ENCODE measurements at places on chromosomes 11 and 22. TPM values are rescaled to one million over a fixed set of nuclear protein-coding genes. Genes with fewer than 3 reads are reported as not detected.

Gene PHLDB1
- 47.8 TPM for total RNA-seq

DNA sequence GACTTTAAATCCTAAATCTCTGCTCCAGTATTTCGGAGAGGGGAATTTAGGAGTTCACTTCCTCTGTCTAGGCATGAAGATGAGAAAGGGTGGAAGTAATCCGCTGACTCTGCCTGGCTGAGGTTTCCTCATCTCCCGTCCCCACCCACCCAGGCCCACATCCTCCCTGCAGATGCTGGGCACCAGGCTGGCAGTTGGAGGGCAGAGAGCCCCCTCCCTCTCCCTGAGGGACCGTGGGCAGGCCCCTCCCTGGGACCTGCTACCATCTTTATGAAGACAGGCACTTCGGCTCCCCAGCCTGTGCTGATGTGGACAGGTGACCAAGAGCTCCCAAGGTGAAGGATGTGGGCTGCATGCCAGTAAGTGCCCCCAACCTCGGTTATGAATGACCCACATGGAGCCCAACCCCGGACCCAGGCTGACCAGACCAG is 6.7 kb downstream of the CASTOR1 start:
- DNase-seq: no peak

GRCh38 chr11:63760487-63761079 is 8.0 kb downstream of the ZFTA start:
- DNase-seq: no peak

- peak; percentile 64 for DNase-seq
Measured at GRCh38 chr11:60345489-60345888, 18.4 kb downstream of the MS4A6E start.

Gene SOX10
- not detected for total RNA-seq

Gene PLAAT2
- 0.14 TPM for total RNA-seq

- DNase-seq: no peak
Measured at GRCh38 chr11:119785131-119785530, 56.1 kb upstream of the NECTIN1 start.

DNA sequence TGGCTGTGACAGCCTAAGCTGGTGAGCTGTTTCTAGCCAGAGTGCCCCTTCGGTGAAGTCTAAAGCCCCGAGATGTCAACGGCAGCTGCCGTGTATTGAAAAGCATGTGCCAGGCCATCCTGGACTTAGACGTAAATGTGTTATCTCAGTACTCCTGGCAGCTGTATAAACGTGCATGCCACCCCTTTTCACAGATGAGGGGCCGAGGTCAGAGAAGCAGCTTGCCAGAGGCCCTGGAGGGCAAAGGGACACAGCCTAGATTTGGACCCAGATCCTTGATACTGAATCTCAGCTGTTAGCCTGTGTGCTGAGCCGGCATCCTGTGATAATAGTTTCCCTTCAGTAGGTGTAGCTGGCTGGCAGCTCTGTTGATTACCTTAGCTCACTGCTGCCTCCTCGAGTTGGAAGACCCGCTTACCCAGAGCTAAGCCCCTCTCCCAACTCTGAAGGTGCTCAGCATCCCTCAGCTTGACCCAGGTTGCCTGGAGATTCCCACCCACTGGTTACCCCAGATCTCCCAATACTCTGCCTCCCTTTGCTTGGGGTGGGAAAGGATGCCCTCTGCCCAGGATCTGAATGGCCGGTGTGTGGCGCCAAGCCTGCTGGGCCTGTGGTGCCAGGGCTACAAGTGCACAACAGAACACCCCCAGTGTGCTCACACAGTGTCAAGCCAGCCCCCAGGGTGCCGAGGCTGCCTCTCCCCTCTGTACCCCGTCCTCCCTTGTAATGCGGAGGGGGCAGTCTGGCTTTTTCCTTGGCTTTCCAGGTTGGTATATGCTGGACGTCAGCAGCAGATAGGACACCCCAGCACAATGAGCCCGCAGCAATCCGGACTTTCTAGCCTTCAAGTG is 59.8 kb upstream of the WNT7B start:
- DNase-seq: peak; percentile 77

- DNase-seq: no peak
Measured at GRCh38 chr22:44468973-44469372, 29.1 kb downstream of the RTL6 start.

DNA sequence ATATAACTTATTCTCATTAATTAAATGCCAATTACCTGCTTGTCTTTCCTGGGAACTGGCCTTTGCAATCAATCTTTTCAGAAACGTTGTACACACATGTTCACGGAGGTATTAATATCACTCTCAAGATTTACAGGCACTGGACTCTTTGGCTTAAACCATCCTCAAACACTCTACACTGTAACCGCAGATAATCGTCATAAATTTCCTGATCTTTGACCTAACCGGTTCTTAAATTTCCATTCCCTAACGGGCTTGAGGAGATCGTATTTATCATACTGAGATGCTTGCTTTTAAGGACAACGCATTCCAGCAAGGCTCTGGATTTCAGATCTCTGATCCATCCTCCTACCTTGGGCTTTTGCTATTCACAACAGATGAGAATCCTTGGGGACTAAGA is 72.8 kb downstream of the ARL14EP start:
- DNase-seq: no peak

Gene FXYD6
- 1.1 TPM for total RNA-seq

Gene OR52E8
- not detected for total RNA-seq

DNA sequence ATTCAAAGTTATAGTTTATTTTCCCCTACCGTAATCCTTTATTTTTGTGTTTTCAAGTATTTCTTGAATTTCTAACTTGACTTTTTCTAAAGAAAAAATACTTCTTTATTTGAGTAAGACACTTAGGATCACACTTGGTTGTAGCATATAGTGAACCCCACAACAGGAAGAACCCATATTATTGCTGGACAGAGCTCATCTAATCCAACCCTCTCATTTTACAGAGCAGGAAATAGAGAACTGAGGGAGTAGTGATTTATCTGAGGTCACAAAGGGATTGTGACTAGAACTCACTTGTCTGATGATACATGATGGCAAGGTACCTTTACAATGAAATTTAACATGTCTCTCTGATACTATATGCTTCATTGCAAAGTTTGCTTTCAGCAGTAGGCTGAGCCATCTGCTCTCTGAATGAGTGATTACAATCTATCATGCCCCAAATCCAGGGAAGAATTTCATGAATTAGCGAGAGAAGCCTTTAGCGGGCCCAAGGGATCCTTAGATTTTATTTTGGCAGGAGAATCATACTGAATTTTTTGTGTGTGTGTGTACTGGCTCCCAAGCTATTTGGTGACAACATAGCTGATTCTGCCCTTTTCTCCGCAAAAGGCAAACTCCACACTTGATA is 9.8 kb downstream of the SLC17A6 start:
- no peak for DNase-seq

DNA sequence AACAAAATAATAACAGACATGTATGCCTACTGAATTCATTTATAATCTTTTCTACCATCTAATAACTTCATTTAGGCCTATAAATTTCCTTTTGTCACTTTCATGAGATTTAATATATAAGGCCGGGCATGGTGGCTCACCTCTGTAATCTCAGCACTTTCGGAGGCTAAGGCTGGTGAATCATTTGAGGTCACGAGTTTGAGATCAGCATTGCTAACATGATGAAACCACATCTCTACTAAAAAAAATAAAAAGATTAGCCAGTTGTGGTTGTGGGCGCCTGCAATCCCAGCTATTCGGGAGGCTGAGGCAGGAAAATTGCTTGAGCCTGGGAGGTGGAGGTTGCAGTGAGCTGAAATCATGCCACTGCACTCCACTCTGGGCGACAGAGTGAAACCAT is 14.2 kb upstream of the NTM start:
- DNase-seq: no peak

DNA sequence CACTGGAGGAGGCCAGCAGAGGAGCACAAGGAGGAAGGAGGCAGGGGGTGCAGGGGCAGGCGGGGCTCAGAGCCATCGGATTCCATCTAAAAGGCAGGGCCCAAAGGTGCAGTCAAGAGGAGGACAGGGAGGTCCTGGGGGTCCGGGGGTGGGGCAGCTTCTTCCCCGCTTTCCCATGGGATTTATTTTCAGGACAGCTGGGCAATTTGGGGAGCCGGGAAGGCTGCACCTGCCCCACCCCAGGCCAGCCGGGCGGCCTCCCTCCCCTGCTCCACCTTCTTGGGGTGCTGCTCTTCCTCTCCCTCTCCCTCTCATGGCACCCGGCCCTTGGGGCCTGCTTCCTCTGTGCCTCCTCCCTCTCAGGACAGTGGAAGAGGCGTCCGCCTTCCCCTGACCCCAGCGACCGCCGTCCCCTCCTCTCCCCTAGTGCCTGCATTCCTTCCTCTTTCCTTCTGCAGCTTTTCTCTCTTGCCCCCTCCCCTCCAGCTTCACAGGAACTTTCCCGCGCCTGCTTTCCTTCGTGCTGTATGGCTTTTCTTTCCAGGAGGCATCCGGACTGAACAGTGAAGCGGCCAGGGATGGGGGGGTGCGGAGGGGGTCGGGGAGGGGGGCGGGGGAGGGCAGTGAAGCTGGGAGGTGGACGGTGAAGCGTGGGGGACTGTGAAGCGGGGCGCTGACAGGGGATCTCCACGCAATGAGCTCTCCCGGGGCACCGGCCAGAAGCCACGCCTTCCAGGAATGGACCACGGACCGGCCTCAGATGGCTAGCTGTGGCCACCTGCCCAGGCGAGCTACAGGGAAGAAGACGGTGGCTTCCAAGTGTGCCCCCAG is 26.9 kb downstream of the APOBEC3H start:
- no peak for DNase-seq

Gene ALDH3B1
- 0.68 TPM for total RNA-seq

- DNase-seq: no peak
Measured at GRCh38 chr11:72776844-72777754, 16.7 kb downstream of the STARD10 start.

DNA sequence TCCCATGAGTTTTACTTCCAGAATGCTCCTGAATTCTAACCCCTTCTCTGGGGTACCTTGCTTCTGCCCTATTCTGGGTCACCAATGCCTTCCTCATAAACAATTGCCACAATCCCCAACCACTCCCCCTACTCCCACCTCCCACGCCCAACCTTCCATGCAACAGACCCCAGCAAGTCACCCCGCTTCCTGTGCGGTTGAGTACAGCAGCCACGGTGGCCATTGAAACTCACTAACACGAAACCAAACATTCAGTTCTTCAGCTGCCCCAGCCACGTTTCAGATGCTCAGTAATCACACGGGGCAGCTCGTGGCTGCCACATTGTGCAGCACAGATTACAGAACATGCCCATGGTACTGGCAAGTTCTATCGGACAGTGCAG is 3.7 kb upstream of the BCR start:
- no peak for DNase-seq

DNA sequence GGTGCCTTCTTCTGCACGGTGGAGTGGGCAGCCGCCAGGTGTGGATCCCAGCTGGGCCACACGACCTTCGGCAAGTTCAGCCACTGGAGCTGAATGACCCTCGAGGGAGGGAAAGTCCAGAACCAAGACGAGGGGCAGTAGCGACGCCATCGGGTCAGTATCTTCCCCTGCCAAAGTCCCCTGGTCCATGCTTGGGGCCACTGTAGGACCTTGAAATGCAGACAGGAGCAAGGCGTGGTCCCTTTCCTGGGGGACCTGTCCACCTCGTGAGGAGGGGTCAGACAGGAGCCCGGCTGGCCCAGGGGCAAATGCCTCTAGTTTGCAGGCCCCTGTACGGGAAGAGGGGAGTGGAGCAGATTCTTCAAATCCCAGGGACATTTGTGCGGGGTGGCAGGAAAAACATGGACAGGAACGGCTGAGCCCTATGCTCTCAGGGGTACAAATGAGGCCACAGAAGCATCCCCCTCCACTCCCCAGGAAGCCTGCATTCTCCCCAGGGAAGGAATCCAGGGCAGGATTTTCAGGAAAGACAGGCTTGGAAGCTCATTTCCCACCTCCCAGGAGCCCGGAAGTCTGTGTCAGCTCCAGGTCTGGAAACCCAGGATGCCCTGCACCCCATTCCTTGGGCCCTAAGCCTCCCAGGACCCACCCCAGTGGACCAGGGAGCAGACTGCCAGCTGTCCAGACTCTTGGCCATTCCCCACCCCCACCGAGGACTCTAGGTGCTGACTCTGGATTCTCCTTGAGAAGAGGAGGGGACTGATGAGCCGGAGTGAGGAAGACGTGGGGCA is 6.6 kb downstream of the SHANK2 start:
- DNase-seq: no peak

Gene KRTAP5-10
- not detected for total RNA-seq

DNA sequence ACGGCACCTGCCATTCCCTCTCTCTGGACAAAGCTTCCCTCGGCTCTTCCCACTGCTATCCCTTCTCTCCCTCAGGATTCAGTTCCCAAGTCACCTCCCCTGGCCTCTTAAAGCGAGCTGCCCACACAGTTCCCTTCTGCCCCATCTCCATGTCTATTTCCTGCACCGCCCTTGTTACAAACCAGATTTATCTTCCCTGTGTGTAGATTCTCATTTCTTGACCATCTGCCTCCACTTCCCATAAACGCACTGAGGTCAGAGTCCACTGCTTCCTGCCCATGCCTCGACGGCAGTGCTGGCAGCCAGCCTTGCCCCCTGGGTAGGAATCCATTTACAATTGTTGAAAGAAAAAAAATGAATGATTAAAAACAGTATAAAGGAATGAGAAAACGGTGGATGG is 11.6 kb upstream of the APOBEC3B start:
- DNase-seq: peak; percentile 5

GRCh38 chr11:80462211-80462610 is 1021.4 kb upstream of the TENM4 start:
- no peak for DNase-seq

Gene OR52H1
- not detected for total RNA-seq

DNA sequence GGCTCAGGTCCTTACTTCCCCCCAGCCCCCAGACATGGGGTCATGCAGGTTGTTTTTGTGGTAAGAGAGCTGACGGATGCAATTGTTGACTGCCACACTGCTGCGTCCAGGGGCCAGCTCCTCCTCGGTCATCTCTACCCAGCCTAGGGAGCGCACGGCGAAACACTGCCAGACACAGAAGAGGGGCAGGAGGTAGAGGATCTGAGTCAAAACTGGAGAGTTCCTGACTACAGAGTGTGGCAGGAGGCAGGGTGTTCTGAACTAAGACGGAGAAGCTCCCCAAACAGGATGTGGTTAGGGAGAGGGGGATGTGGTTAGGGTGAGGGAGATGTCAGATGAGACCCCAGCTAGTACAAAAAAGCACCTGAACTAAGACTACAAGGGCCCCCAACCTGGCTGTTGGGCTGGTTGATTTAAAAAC is 12.3 kb downstream of the SMPD1 start:
- no peak for DNase-seq

- no peak for DNase-seq
Measured at GRCh38 chr22:24405631-24406321, 21.6 kb upstream of the ADORA2A start.

DNA sequence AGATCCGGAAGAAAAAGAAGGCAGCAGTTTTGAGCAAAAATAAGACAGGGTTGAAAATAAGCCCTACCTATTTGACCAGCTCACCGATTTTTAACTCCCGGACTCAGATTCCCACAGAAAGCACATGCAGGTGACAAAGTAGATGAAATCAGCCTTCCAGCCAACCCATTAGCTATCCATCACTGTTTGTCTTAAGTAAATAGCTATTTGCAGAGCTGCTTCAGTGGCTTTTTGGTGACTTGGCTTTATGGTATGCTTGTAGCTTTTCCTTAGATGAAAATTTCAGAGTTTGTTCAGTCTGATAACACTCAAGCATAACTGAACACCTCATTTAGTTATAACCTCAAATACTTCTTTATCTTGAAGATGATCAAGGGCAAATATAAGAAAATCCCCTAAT is 192.6 kb downstream of the HIPK3 start:
- DNase-seq: no peak

Gene IL18BP
- 4.6 TPM for total RNA-seq

GRCh38 chr11:81380395-81380794 is 1353.3 kb downstream of the FAM181B start:
- DNase-seq: no peak
